Activated CD8-positive, alpha-beta memory T cell treated with anti-CD3 and anti-CD28 coated beads for 1 hour (primary cell): ENCODE measurements at places on chromosomes 6 and 20.

DNA sequence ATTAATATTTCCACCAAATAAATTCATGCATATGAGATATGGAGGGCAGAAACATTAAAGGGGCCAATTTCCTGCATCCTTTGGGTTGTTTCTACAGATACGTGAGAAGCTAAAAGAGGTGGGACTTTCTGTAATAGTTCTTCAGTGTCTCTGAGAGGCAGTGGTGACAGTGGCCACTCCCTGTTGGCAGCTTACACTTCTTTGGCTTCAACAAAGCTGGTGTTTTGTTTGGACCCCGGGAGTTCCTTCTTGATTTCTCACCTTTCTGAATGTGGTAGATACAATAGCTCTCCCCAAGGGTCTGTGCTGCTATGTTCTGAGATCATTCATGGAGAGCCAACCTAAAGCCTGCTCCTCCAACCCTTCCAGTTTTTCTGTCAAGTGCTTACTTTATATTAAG lies 7.8 kb downstream of the PLCB1 start:
- no peak for DNase-seq

DNA sequence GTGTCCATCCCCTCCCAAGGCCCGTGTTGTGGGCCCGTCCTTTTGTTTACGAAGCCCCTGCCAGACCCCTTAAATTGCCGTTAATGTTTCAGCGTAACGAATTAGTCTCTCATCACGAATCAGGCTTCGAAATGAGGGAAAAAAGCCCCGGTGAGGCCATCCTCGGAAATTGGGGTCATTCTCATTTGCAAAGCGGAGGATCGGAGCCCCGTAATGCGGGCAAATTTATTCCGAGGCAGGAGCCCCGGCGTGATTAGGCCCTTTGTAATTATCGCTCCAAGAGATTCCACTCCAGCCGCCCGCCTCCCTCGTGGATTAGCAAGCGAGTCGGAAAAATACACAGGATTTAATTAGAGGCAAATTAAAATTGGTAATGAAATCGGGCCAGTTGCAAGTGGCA lies 44.9 kb upstream of the MDFI start:
- DNase-seq: no peak

- DNase-seq: no peak
Measured at GRCh38 chr6:40634429-40634828, 47.3 kb upstream of the LRFN2 start.

- DNase-seq: no peak
Measured at GRCh38 chr6:35402136-35402855, 49.8 kb upstream of the FANCE start.

DNA sequence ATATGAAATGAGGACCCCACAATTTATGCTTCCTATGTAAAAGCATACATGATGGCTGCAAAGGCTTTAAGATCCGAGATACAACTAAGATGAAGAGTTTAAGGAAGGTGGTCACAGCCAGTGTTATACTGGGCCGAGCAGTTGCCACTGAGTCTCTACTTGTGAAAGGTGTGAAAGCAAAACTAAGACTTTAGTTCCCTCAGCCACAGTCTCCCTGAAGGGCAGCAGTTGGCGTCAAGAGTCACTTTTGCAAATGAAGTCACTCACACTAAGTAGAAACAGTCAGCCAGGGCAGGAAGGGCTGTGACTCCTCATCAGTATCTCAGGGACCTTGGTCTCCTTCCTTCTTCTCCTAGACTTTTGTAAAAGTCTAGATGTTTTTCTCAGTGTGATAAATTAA lies 191.6 kb upstream of the MCHR2 start:
- no peak for DNase-seq

- no peak for DNase-seq
Measured at GRCh38 chr20:21702553-21703470, 2.7 kb upstream of the PAX1 start.

DNA sequence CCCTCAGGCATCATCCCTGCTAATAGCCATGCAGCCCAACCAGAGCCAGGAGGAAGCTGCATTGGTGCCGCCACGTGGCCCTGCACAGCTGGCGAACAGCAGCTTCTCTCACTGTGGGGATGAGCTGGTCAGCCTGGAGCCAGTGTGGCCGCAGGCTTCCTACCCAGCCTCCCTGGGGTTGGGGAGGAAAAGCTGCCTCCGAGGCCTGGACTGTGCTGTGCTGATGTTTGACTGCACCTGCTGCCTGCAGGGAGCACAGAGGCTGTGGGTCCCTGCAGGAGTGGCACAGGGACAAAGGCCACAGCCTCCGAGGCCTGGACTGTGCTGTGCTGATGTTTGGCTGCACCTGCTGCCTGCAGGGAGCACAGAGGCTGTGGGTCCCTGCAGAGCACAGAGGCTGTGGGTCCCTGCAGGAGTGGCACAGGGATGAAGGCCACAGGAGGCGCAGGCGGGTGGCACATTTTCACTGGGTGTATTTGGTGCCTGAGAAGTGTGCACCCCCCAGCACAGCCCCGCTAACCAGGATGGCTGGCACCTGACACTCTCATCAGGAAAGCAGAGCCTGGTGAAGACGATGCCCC lies 83.9 kb downstream of the DLL1 start:
- DNase-seq: no peak

- no peak for DNase-seq
Measured at GRCh38 chr6:106730718-106731117, 101.3 kb downstream of the QRSL1 start.

GRCh38 chr20:1003920-1004697 lies 2.0 kb upstream of the RSPO4 start:
- no peak for DNase-seq

DNA sequence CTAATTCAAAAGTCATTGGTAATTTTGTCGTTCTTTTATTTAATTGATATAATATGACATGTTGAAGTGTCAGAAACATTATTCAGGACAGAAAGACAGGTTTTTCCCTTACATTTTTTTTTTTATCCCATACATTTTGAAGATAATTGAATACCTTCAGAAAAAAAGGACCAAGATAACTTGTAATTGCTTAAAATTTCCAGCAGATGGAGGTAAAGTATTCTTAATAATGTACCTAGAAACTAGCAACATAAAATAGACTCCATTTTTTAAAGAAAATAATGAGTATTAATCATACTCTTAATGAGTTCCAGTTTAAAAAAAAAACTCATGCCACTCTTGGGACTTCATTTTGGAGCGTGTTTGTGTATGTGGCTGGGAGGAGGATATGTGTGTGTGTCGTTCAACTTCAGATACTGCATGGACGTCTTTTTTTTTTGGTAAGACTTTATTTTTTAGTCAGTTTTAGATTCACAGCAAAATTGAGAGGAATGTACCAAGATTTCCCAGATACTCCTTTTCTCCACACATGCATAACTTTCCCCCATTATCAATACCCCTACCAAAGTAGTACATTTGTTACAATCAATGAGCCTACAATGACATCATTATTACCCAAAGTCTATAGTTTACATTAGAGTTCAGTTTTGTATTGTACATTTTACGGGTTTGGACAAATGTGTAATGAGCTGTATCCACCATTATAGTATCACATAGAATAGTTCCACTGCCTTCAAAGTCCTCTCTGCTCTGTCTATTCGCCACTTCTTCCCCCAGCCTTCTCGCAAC lies 79.4 kb downstream of the ROS1 start:
- DNase-seq: no peak

DNA sequence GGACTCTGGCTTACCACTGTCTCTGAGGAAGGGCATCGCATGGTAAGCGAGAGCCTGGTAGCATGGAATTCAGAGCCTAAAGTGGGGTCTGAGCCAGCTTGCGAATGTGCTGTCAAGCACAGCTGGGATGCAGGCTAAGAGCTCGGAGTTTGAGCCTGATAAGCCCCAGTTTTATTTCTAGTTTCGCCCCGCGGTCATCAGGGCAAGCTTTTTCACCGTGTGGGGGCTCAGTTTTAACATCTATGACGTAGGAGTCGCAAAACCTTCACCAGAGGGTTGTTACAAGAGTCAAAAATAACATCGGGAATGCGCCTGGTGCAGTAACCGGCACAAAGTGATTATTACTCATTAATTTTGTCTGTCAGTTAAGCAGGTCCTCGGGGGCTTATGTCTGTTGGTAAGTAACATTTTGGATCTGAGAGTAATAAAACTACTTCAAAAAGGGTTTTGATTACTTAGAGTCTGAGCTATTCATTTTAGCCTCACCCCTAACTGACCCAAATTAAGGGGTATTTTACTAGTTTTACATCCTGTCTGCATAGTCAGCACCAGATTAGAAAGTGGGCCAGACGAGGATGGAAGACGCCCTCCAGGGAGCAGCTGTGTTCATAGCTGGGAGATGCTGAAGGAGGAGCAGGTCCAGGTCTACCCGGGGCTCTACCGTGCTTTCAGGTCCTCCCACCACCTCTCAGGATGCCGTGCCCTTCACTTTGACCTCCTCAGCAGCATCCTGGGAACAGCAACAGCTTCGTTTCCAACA lies 29.7 kb downstream of the SLC22A23 start:
- DNase-seq: no peak

- DNase-seq: no peak
Measured at GRCh38 chr6:88262332-88262731, 96.2 kb upstream of the CNR1 start.

GRCh38 chr6:119463081-119463626 lies 113.6 kb upstream of the MAN1A1 start:
- no peak for DNase-seq

DNA sequence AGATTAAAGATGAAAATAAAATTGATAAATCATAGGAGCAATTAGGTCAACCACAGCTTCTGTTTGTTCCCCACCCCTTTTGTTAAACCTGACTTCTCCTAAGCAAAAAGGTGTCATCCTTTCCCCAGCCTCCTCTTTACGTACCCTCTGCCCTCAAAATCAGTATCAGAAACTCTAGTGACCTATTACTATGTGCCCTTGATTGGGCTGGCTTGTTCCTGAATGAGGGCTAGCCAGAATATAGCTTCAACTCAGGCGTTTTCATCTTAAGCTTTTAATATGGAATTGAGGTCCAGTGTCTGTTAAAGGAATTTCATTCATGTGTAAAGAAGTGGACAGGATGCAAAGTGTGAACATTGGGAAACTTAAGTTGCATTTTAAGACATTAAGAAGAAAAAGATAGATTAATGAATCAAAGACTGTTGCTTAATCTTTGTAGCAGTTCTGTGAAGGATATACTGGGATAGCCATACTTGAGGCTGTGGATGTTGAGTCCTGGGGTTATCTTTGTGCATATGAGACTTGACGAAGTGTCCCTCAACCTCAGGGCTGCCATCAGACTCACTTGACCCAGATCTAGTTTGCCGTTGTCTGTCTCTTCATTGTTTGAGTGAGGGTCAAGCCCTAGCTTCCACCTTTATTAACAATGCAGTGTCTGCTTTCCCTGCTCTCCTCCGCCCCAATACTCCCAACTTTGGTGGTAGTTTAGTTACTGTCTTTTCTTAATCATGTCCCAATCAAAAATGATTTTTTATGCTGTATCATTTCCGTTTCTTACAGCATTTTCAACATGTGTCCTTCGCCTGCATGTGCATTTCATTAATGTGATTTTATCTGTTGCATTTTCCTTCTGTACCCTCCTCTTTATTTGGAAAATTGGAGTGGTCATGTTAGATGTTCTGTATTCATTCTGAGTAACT lies 1.9 kb downstream of the TBPL1 start:
- DNase-seq: no peak

DNA sequence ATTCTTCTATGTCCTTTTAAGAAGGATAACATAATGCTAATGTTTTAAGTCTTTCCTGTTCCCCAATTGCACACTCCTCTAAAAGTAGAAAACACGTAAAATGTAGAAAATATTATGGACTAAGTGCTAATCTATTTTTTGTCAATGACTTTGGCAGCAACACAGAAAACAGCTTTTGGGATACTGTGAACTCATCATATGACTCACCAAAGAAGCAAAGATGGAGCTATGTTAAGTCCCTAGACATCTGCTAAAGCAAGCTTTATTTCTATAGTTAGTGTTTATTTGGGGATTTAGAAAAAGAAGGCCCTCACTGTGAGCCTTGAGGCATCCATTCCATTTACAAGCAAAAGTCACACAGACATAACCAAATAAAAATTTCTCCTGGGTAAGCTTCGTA lies 23.0 kb downstream of the OPN5 start:
- no peak for DNase-seq

DNA sequence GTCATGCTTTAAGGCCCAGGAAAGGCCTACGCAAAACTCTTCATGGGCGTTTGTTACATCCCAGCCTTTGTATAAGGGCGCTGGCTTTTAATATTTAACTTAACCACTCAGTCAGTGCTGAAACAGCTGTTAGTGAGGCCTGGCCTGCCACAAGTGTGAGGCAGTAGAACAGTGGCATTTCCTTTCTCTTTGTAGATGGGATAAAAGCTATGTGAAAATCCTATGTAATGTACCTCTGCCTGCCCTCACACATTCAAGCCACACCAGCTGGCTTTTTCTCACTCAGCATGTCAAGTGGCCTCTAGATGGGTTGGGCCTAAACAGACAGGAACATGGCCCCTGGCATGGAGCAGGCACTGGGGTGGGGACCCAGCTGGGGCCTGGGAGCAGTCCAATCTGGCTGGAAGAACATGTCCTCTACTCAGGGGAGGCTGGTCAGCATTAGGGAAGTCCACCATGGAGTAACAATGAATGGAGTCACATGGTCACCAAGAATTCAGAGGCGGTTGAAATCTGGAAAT lies 20.7 kb downstream of the CGA start:
- no peak for DNase-seq

DNA sequence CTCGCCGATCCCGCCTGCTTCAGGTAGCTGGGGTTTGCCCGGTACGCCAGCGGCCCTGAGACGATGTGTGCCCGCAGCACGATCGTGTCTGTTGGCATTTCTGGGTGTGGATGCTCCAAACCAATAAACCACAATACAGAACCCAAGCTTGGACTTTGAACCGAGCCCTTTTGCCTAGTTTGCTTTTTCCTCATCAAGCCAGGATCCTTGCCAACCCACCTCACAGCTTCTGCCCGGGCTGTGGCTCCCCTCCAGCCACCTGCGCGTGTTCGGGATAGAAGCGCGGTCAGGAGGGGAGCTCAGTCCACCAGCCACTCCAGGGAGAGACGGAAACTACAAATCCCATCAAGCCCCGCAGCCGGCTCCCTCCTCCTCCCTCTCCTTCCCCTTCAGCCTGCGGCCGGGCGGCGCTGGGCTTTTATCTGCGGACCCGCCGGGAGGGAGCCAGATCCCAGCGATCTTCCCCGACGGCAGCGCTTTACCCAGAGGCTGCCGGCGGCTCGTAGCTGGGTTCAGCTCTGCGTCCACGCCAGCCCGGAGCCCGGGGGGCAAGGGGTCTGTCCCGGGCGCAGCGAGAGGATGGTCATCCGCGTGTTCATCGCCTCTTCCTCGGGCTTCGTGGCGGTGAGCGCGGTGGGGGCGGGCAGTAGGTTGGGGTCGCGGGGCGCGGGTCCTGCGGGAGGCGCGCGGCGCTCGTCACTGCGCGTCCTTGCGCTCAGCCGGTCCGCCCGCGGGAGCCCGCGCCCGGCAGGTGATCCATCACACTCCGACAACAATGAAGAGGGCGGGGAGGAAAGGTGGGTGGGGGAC lies at the start of gene SH3BGRL2:
SH3BGRL2 (plus strand) TSS at position 447 of the 810 bp plus-strand sequence; CDS start at position 580, 133 bp downstream.
- no peak for DNase-seq

DNA sequence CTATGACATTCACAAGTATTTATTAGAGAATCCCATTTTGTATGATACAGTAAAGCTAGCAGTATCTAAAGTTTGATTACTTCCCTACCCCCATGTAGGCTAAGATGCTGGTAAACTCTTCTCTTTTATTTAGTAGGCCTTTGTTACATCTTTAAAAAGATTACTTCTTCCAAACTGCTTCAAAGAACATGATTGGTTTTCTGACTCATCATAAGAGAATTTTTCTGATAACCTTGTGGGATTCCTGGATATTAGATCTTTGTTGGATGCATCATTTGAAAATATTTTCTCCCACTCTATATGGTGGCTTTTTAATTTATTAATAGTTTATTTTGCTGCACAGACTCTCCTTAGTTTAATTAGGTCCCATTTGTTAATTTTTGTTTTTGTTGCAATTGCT lies 898.3 kb upstream of the ADGRB3 start:
- DNase-seq: no peak
